Activated CD4-positive, alpha-beta T cell treated with anti-CD3 and anti-CD28 coated beads for 36 hours (primary cell): ENCODE measurements at places on chromosomes 1 and 21. TPM values are rescaled to one million over a fixed set of nuclear protein-coding genes. Genes with fewer than 3 reads are reported as not detected.

GRCh38 chr1:242189591-242189990, 190.7 kb upstream of the MAP1LC3C start:
- no peak for DNase-seq

NUP210L gene
- 0.04 TPM for total RNA-seq

OR11L1 gene
- not detected for total RNA-seq

GRCh38 chr1:93783876-93784275, 95.1 kb downstream of the DNTTIP2 start:
- no peak for DNase-seq

- peak; percentile 81 for DNase-seq
Observed at GRCh38 chr1:37513795-37514349, 694 bp downstream of the MEAF6 start.

DNA sequence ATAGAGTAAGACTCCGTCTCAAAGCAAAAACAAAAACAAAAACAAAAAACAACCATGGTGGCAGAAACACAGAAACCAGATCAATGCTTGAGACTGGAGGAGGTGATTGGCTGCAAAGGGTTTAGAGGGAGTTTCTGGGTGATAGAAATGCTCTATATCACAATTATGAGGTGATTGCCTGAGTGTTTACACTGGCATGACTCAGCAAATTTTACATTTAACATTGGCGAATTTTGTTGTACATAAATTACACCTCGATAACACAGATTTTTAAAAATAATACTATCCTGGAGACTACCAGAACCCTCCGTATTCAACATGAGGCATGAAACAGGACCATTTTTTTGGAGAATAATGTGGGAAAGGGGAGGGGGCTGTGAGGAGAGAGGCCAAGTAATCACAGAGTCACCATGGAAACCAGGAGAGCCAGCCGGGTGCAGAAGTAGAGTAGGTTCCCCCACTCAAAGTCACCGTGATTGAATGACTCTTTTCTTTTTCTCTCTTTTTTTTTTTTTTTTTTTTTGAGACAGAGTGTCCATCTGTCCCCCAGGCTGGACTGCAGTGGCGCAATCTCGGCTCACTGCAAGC, 24.3 kb downstream of the HEYL start:
- no peak for DNase-seq

KRTAP20-3 gene
- total RNA-seq: not detected

DNA sequence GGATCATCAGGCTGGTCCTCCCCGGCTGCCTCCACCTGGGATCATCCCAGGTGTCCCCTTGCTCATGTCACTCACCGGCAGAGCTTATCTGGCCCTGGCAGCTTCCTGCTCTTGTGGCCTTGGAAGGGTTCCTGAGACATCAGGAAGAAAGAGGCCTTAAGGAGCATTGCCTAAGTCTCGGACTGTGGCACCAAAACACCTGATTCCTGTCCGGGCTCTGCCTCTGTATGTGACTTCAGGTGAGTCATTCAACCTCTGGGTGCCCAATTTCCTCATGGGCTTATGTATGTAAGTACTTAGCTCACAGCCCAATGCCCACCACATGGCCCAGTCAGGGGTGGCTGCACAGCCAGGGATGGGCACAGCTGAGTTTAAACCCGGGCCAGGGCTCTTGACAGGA, 255.9 kb upstream of the VAMP3 start:
- no peak for DNase-seq

- no peak for DNase-seq
Observed at GRCh38 chr1:240582953-240583352, 29.0 kb downstream of the GREM2 start.

- DNase-seq: no peak
Observed at GRCh38 chr21:17597680-17598079, 15.0 kb downstream of the BTG3 start.
